Stimulated activated CD8-positive, alpha-beta memory T cell treated with anti-CD3 and anti-CD28 coated beads, Interleukin-4, amount 100 ng/mL, for 4 hours (primary cell): ENCODE measurements at places on chromosomes 6 and 20.

GRCh38 chr6:158416883-158417759 is 104.9 kb downstream of the TULP4 start:
- no peak for DNase-seq

GRCh38 chr6:22279427-22279826 is 17.4 kb downstream of the PRL start:
- no peak for DNase-seq

GRCh38 chr6:1930356-1930755 is 315.0 kb downstream of the GMDS start:
- no peak for DNase-seq

- DNase-seq = no peak
Observed at GRCh38 chr6:81969814-81970213, 217.3 kb upstream of the TENT5A start.

GRCh38 chr6:25397406-25397805 is 118.2 kb downstream of the CARMIL1 start:
- DNase-seq = no peak
